ENCODE measurements at places on chromosomes 13 and 19.

DNA sequence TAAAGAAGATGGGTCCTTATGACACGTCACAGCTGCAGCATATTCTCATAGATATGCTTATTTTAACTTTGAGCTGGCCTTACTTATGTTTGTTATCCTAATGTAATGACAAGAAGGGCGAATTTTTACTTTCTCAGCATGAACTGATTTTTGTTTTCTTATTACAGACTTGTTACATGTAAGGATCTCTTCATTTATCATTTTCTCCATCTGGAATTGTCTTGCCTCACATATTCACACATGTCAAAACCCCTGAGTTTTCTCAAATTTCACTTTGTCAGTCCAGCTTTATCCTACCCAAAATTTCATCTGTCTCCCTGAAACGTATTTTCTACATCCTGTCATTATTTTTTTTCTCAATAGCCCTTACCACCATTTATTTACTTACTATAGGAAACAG, 1774.0 kb upstream of the PRR20A start:
- no peak for DNase-seq

- DNase-seq: peak; percentile 74
These were observed 17.2 kb downstream of the PKN1 start for GRCh38 chr19:14450168-14450874.

- DNase-seq: no peak
These were observed 16.2 kb downstream of the MCF2L start for GRCh38 chr13:112984954-112985802.

DNA sequence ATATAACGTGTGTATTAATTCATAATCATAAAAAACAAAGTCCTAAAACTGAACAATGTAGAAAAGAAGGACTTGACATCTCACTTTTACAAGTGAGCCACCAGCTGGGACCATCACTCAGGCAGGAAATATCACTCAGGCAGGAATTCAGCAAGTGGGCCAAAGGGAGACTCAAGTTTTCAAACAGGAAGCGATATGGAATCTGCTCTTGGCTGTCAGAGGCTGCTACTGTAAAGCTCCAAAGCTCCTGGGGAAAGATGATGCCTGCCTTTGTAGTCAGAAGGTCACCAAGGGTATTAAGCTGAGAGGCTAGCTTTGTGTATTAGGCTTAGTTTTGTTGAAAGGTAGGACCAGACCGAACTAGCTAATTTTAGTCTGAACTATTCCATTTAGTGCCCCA, 5.5 kb upstream of the AKAP11 start:
- DNase-seq: no peak

DNA sequence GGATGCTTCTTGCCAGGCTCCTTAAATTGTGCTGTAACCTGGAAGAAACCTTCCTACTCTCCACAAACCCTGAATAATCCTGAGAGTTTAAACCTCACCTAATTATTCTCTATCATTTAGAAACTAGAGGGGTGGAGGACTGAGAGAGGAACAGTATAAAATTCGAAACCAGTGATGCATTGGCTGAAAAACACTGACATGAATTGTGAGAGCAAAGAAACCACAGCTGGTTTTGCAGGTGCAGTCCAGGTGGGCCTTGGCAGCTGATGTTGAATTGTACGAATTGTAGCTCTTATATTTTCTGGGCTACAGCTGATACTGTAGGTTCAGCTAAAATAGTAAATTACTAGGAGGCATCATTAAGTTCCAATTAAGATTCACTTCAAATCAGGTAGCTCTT, 227.0 kb upstream of the SLITRK5 start:
- DNase-seq: no peak

DNA sequence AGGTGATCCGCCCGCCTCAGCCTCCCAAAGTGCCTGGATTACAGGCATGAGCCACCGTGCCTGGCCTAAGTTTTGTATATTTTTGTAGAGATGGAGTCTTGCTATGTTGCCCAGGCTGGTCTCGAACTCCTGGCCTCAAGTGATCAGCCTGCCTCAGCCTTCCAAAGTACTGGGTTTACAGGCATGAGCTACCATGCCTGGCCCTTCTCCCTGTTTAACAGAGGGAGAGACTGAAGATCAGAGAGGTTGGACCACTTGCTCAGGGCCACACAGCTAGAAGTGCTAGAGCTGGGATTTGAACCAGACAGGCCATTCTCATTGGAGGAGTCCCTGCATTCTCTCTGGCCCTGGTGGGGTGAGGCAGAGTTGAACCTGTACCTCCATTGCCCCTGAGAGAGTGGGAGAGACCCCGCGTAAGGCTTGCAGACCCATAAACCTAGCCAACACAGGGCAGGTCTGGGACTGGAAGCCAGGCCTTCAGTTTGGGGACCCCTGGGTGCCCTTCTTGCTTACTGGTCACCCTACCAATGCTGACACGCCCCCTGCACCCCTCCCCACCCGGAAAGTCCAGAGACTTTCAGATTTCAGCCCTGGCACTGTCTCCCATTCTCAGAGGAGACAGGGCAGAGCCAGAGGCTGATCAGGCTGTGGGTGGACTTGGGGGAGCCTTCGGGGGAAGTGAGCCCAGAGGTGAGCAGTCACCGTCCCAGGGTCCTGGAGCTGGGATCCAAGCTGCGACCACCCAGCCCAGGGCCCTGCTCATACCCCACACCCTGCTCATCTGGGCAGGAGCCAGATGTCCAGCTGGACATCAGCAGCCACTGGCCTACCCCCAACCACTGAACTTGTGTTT, 13.3 kb downstream of the TTYH1 start:
- no peak for DNase-seq
